Mammary epithelial cell (primary cell): ENCODE measurements at places on chromosomes 7 and 10. TPM values are rescaled to one million over a fixed set of nuclear protein-coding genes. Genes with fewer than 3 reads are reported as not detected.

Gene PTF1A
- not detected in 2 replicates for total RNA-seq

Gene PRXL2A
- 34.3 and 58.6 TPM in 2 replicates for total RNA-seq

Gene TACR2
- 0.37 TPM in 1 of 2 replicates, not detected in the other for total RNA-seq

Gene TAS2R41
- not detected in 2 replicates for total RNA-seq

Gene GJD4
- not detected in 2 replicates for total RNA-seq

Gene MYO3A
- total RNA-seq = not detected

Gene GIMAP5
- total RNA-seq = not detected in 2 replicates

Gene MNX1
- total RNA-seq = 0.50 TPM

Gene RELN
- 0.02 and 0.03 TPM in 2 replicates for total RNA-seq

Gene SORCS1
- not detected in 2 replicates for total RNA-seq

Gene ELAPOR2
- 24.3 and 31.2 TPM in 2 replicates for total RNA-seq

Gene CTTNBP2
- 0.16 TPM in 1 of 2 replicates, not detected in the other for total RNA-seq

- peak; percentile 25 for DNase-seq
These were observed 38.0 kb upstream of the SPOCK2 start for GRCh38 chr10:72126184-72126871.

- DNase-seq = no peak
These were observed 44.7 kb downstream of the MYO3A start for GRCh38 chr10:25978771-25979170.

DNA sequence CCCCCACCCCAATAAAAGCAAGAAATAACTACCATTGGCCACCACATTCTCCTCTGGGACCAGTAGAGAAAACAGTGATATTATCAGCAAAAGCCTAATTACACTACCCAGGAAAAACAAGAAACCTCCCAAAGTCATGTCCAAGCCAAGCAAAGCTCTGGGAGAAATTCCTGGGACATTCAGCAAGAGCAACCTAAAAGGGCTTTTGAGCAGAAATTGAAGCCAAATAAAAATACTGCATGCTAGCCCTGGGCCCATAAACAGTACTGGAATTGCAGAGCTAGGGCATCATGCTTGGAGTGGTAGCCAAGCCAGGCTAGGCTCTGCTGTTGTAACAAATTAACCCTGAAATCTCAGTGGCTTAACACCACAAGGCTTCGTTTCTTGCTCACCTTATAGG, 347.9 kb downstream of the LRMDA start:
- DNase-seq = no peak

DNA sequence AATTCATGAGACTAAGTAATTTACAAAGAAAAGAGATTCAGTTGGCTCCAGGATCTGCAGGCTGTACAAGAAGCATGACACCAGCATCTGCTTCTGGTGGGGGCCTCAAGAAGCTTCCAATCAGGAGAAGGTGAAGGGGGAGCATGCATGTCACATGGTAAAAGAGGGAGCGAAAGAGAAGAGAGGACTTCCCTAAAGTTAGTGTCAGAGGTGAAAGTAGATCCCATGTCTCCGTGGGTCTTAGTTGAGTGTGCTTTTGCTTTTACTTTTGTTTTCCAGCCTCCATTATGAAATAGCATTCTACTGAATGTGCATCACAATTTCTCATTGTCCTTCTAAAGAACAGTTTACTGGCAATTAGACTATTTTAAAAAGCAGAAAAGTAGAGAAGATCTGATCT, 213.6 kb upstream of the FZD1 start:
- DNase-seq = no peak

- DNase-seq = peak; percentile 56
These were observed 548.3 kb downstream of the SORCS3 start for GRCh38 chr10:105189463-105189800.

- no peak for DNase-seq
These were observed 93.8 kb downstream of the INPP5A start for GRCh38 chr10:132631338-132631735.

DNA sequence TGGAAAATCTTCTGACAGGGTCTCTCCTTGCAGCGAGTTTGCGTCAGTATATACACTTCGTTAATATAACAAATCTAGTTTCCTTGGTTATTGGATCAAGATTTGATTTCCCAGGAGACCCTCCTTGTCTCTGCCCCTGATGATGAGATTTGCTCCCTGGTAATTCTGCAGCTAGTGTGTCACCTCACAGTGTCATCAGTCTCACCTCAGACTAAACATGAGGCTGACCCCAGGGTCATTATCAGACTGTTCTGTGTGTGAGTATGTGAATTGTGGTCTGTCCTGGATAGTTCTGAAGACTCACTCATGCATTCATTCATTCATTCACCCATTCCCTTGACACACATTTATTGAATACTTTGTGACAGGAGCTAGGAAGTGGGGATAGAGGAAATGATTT, 138.4 kb upstream of the CTTNBP2 start:
- DNase-seq = no peak

DNA sequence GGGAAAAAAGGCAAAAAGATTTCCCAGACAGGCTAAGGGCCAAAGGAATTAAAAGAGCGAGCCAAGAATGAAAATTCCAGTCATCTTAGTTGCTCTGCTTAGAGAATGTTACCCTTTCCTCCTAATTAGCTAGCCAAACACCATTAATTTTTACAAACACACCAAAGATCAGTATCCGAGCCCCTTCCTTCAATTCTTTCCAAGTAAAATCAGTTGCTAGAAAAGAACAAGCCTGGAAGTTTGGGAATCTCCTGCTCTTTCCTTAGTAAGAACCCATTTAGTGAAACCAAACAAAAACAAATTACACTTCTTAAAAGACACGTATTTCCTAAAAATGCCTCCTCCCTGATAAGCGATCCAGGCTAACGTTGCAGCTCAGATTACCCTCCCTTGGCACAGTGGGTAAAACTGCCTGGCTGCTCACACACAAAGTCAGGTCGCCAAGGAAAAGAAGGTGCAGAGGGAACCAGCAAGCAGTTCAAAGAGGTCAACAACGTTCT, 57.1 kb upstream of the ABLIM1 start:
- no peak for DNase-seq

- no peak for DNase-seq
These were observed 304.0 kb upstream of the NPSR1 start for GRCh38 chr7:34354011-34354410.

GRCh38 chr10:77430530-77430929, 207.1 kb downstream of the KCNMA1 start:
- DNase-seq = no peak

- DNase-seq = no peak
These were observed 19.6 kb downstream of the IKZF1 start for GRCh38 chr7:50324113-50324512.

DNA sequence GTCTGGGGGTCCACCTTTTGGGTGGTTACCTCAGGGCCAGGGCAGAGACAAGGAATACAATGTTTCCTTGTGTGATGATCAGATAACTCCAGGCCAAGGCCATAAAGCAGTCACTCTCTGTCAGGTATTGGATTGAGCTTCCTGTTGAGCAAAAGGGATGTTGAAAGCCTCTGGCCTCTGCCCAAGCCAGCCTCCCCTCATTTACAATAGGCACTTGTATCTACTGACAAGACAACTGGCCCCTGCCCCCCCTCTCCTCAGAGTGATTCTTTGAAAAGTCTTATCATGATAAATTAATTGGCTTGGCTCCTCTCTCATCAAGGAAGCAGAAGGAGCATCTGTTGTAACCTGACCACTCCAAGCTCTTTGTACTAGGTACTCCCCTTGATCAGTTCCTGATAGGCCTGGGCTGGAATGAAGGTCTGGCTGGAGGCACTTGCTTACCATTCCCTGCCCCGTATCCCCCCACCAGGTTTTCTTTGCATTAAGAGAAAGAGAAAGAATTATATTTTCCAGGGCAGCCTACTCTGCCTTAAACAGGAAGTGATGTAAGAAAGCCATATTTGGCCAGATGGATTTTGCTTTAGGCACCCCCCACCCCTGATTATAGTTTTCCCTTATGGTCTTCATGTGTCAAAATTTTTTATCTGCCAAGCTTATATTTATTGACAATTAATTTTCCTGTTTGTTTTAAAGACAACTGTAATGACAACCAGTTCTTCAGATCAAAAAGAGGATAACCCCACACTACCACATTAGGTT, 42.1 kb upstream of the HPS1 start:
- peak; percentile 41 for DNase-seq

- no peak for DNase-seq
These were observed 8.1 kb downstream of the DDC start for GRCh38 chr7:50557099-50557498.

- peak; percentile 80 for DNase-seq
These were observed 22.8 kb downstream of the FRMPD2 start for GRCh38 chr10:48251525-48252353.

GRCh38 chr7:27784399-27785053, 44.6 kb downstream of the TAX1BP1 start:
- peak; percentile 51 for DNase-seq

DNA sequence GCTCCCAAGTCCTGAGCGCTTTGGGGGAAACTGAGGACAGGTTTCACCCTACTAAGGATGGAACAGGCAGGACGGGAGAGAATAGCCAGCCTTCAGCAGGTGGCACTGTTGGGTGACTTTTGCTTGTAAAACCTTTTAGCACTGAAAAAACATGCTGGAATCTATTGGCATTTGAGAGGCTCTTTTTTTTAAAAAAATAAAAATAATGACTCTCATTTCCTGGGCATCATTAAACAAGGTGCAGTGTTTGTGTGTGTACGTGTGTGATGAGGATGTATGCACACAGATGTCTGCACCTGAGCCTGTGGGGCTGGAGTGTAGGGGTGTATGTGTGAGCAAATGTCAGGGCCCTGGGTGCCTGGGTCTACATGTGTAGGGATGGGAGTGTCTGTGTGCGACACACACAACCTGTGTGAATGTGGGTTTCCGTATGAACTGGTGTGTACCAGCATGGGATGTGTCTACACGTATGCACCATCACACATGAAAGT, 177.9 kb downstream of the RPS24 start:
- DNase-seq = peak; percentile 11

DNA sequence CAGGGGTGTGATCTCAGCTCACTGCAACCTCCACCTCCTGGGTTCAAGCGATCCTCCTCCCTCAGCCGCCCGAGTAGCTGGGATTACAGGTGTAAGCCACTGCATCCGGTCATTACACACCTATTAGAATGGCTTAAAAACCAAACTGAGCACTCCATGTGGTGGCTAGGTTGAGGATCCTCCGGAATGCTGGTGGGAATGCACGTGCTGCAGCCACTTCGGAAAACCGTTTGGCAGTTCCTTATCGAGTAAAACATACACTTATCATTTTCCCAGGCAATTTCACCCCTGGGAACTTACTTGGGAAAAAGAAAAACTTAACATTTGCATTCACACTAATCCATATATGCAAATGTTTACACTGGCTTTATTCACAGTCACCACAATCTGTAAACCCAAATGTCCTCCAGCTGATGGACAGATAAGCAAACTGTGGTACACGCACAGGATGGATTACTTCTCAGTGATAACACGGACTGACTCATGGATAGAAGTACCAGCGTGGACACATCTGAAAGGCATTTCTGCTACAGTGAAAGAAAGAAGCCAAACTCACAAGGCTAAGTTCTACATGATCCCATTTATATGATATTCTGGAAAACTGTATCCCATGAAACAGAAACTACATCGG, 20.4 kb downstream of the RFC2 start:
- no peak for DNase-seq

GRCh38 chr7:128904381-128905197, 5.9 kb downstream of the KCP start:
- peak; percentile 48 for DNase-seq

DNA sequence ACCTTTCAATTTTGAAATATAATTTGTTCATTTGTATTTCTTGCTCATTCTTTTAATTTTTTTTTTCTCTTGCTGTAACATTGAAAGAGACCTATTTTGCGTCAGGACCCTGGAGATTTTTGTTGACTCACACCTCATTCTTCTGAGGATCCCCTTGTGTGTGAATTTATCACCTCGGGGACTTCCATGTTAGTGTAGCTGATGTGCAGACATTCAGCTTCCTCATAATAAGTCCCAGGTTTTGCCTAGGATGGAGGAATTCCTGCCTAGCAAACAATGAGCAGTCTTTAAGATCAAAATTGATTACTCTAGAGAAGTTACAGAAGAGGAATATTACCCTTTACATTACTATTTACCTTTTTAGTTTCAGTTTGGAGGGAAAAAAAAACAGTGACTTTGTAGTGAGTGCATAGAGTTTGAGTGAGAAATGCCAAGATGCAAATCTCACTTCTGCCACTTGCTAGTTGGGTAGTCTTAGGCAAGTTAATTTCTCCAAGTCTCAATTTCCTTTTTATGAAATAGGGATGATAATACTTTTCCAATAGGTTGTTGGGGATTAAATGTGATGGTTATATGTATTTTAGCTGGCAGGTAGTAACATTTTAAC, 14.3 kb downstream of the TES start:
- DNase-seq = no peak

- DNase-seq = no peak
These were observed 64.2 kb downstream of the CFAP46 start for GRCh38 chr10:132878091-132878729.

- DNase-seq = no peak
These were observed 515.2 kb downstream of the REEP3 start for GRCh38 chr10:64036321-64036930.

- DNase-seq = peak; percentile 54
These were observed 31.9 kb downstream of the LCOR start for GRCh38 chr10:96863922-96864543.
